Central memory CD8-positive, alpha-beta T cell (primary cell): ENCODE measurements at places on chromosomes 12 and 14.
A peak's percentile ranks its signal among the peaks of the same experiment; 100 is the strongest.

DNA sequence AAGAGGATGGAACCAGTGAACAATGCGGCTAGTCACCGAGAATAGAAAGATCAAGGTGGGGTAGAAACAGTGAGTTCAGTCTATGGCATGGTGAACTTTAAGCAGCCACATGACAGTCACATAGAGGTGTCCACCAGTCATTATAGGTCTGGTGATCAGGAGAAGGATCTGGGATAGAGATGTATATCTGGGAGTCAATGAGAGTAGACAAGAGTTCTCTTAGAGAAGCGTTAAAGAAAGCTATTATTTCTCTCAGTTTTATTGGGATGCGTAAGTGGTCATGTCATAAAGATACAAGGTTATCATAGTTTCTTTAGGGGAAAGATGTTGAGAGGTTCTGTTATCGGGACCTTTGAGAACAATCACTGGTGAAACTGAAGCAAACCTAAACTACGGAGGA lies 136.1 kb upstream of the SLC38A2 start:
- H3K4me3 ChIP-seq = no peak overlapping the region
- H3K36me3 ChIP-seq = peaks cover 2% of the 10 kb centered on the region
- no peak overlapping the region for H3K27ac ChIP-seq
- no peak for DNase-seq
- H3K27me3 ChIP-seq = no peaks in the 10 kb centered on the region
- H3K4me1 ChIP-seq = peaks cover 17% of the 10 kb centered on the region

DNA sequence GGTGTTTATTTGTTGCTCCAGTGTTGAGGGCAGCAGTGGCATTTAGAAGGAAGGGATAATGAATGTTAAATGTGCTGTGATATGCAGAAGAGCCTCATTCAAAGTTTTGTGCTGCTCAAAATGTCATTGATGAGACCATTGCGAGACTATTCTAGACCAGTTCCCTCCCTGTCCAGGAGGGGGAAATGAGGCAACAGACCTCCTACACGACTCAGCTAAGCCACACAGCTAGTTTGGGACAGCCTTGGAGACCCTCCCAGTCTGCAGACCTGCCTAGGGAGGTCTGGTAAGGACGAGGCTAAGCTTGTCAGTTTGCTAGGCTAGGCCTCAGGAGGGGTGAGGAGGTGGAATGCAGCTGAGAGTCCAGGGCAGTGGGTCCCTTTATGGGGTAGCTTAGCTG lies 116.0 kb downstream of the NRXN3 start:
- H3K27ac ChIP-seq = no peak overlapping the region
- H3K36me3 ChIP-seq = no peaks in the 10 kb centered on the region
- no peak for DNase-seq
- peaks cover 17% of the 10 kb centered on the region for H3K27me3 ChIP-seq

- H3K27me3 ChIP-seq = no peaks in the 10 kb centered on the region
- H3K4me1 ChIP-seq = no peaks in the 10 kb centered on the region
- no peak overlapping the region for H3K4me3 ChIP-seq
- no peak overlapping the region for H3K27ac ChIP-seq
- H3K36me3 ChIP-seq = peaks cover 4% of the 10 kb centered on the region
These were observed 161.9 kb downstream of the ANO6 start for GRCh38 chr12:45377815-45378214.

- DNase-seq = no peak
- no peak overlapping the region for H3K27ac ChIP-seq
- peaks cover 1% of the 10 kb centered on the region for H3K36me3 ChIP-seq
- H3K27me3 ChIP-seq = no peaks in the 10 kb centered on the region
- peaks cover 21% of the 10 kb centered on the region for H3K4me1 ChIP-seq
These were observed 82.9 kb downstream of the CHGA start for GRCh38 chr14:93005838-93006237.

DNA sequence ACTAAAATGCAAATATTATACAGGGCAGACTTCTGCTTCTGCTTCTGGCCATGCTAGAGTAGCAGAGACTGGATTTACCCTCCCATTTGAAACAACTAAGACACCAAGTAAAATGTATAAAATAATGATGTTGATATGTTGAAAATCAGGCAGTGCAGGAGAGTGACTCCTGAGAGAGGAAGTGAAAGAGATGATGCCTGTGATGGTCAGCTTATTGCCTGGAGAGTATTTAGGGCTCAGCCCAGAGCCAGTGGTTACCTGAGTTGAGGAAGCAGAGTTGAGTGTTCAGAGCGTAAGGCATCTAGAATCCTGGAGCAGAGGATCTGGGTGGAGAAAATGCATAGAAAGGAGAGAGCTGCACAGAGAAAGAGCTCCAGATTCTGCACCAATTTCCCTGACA lies 131.8 kb upstream of the C14orf180 start:
- no peak overlapping the region for H3K27ac ChIP-seq
- DNase-seq = no peak
- peaks cover 2% of the 10 kb centered on the region for H3K36me3 ChIP-seq
- H3K4me1 ChIP-seq = no peaks in the 10 kb centered on the region

GRCh38 chr14:73759714-73760597 lies 45.8 kb upstream of the PNMA1 start:
- peak overlapping the region; percentile 98 for H3K27ac ChIP-seq
- peak overlapping the region; percentile 89 for H3K4me3 ChIP-seq

DNA sequence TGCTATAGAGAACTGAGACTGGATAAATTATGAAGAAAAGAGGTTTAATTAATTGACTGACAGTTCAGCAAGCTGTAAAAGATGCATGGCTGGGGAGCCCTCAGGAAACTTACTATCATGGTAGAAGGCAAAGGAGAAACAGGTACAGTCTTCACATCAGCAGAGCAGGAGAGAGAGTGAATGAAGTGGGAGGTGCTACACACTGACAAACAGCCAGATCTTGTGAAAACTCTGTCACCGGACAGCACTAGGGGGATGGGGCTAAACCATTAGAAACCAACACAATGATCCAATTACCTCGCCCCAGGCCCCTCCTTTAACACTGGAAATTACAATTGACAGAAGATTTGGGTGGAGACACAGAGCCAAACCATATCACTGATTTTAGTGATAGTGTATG lies 682.4 kb downstream of the SLC16A7 start:
- H3K27me3 ChIP-seq = no peaks in the 10 kb centered on the region
- H3K4me3 ChIP-seq = no peak overlapping the region
- H3K36me3 ChIP-seq = no peaks in the 10 kb centered on the region
- H3K27ac ChIP-seq = no peak overlapping the region
- no peak for DNase-seq

GRCh38 chr14:86357119-86357518 lies 827.2 kb downstream of the FLRT2 start:
- H3K27ac ChIP-seq = no peak overlapping the region
- no peak overlapping the region for H3K4me3 ChIP-seq
- no peak for DNase-seq
- no peaks in the 10 kb centered on the region for H3K27me3 ChIP-seq

DNA sequence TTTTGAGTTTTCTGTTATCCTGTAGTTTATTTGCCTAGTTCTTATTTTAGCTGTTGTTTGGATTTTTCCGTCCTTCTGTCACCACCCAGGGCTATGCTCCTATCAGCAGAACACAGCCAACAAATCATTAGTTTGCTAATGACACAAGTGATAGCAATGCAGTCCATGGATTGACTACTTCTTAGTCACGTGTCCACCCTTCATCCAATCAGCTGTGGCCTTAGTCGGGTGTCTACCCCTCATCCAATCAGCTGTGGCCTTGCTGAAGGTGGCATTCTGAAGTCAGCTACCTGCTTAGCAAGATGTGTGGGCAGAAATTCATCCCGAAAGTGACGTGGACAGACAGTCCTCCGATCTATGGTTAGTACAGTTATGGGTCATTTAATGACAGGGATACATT lies 182.3 kb downstream of the GALC start:
- no peaks in the 10 kb centered on the region for H3K4me1 ChIP-seq
- no peak for DNase-seq
- H3K4me3 ChIP-seq = no peak overlapping the region
- H3K27me3 ChIP-seq = peaks cover 36% of the 10 kb centered on the region

GRCh38 chr14:77603654-77604255 lies 12.7 kb downstream of the SPTLC2 start:
- peaks cover 65% of the 10 kb centered on the region for H3K4me1 ChIP-seq
- peaks cover 6% of the 10 kb centered on the region for H3K36me3 ChIP-seq
- H3K4me3 ChIP-seq = no peak overlapping the region
- H3K27ac ChIP-seq = no peak overlapping the region
- DNase-seq = no peak

DNA sequence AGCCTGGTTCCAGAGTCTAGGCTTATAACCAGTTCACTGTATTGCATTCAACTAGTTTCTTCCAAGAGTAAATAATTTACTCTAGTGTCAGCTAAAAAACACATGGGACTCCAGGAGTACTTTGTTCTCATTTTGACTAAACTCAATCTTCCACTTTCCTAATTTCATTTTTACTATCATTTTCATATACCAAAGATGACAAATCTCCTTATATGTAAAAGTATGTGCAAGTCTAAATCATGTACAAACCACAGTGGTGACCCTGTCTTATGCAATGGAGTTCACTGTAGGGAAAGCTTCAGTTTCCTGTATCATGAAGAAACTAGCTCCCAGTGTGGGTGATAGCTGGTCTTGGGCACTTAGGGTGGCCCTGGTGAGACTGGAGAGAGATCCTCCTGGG lies 151.6 kb downstream of the HELB start:
- peaks cover 36% of the 10 kb centered on the region for H3K27me3 ChIP-seq
- no peaks in the 10 kb centered on the region for H3K4me1 ChIP-seq
- no peak overlapping the region for H3K27ac ChIP-seq
- no peak overlapping the region for H3K4me3 ChIP-seq
- no peak for DNase-seq

DNA sequence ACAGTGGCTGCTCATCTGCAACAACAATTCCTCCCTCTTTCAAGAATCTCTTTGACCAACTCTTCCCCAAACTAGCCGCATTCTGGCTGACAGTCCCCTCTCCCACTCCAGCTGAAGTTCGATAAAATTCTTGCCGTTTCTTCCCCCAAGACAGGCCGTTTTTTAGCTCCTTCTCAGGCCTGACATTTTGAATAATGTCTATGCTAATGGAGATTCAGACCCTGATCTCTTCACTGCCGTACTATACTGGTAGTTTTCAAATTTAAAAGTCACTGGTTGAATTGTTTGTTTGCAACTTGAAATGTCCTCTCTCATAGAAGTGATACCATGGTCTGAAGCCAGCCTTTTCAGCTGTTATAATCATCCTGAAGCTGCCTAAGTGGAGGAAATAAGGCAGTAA lies 65.9 kb upstream of the AMN1 start:
- peaks cover 55% of the 10 kb centered on the region for H3K4me1 ChIP-seq
- no peak overlapping the region for H3K27ac ChIP-seq
- H3K27me3 ChIP-seq = no peaks in the 10 kb centered on the region
- no peak for DNase-seq

DNA sequence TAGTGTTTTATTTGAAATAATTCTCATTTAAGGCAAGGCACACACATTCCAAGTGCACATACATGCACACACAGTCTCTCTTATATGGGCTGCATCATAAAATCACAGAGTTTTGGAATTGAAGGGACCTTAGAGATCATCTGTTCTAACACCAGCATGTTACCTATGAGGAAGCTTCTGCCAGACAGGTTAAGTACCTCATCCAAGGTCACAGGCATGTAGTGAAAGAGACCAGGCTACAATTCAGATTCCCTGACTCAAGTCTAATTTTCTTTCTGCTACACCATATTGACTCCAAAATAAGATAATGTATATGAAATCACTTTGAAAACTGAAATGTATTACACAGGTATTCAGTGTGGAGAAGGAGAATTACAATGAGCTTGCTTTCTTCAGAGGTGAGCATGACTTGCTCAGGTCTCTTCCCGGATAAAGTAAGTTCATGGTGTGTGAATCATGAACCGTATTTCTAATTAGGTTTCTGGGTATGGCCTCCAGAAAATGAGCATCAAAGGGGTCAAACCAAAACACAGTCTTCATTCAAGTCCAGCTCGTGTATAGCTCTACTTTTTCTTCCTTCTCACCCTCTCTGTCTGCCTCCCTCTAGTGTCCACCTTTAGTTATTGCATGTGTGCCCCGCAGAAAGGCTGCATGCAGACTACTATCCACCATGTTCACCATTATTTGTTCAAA lies 411.9 kb downstream of the FUT8 start:
- DNase-seq = peak; percentile 45
- no peak overlapping the region for H3K27ac ChIP-seq
- peaks cover 8% of the 10 kb centered on the region for H3K4me1 ChIP-seq

- no peaks in the 10 kb centered on the region for H3K4me1 ChIP-seq
- H3K27ac ChIP-seq = no peak overlapping the region
- no peak for DNase-seq
- H3K36me3 ChIP-seq = peaks cover 3% of the 10 kb centered on the region
These were observed 63.2 kb downstream of the AMN start for GRCh38 chr14:102985665-102986064.

- peaks cover 1% of the 10 kb centered on the region for H3K36me3 ChIP-seq
- no peak for DNase-seq
- no peak overlapping the region for H3K4me3 ChIP-seq
- no peak overlapping the region for H3K27ac ChIP-seq
- no peaks in the 10 kb centered on the region for H3K27me3 ChIP-seq
- H3K4me1 ChIP-seq = no peaks in the 10 kb centered on the region
These were observed 580.0 kb downstream of the DIO2 start for GRCh38 chr14:79631276-79631675.

GRCh38 chr14:41960281-41960680 lies 353.6 kb downstream of the LRFN5 start:
- no peaks in the 10 kb centered on the region for H3K27me3 ChIP-seq
- no peak for DNase-seq
- peaks cover under 1% of the 10 kb centered on the region for H3K36me3 ChIP-seq
- no peak overlapping the region for H3K4me3 ChIP-seq

DNA sequence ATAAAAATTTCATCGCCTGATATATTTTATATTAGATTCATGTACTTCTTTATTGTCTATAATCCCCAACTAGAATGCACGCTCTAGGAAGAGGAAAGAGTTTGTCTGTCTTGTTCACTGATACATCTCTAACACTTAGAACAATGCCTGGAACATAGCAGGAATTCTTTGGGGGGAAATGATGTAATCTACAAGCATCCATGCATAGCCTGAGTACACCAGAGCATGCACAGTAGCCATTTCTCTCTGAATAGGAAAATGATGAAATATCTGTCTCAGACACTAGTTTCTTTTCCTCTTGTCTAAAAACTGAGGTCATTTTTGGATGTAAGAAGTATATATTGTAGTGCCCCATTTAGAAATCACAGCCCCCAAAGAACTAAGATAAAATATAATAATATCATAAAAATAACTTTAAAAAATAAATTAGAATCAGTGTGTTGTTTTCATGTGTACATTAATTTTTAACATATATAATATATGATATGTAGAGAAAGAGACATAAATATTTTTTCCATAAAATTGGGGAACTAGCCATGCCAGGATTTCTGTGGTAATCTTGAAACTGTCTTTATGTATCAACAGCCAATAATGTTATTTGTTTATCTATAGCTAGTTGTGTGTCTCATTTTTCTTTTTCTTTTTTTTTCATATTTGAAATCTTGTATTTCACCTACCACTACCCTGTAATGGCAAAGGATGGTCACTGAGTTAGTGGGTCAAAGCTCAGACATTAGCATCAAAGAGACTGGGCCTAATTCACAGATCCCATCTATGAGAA lies 155.6 kb upstream of the TMCC3 start:
- no peaks in the 10 kb centered on the region for H3K4me1 ChIP-seq
- DNase-seq = no peak
- peaks cover 19% of the 10 kb centered on the region for H3K27me3 ChIP-seq
- peaks cover 2% of the 10 kb centered on the region for H3K36me3 ChIP-seq

- H3K36me3 ChIP-seq = no peaks in the 10 kb centered on the region
- H3K4me1 ChIP-seq = peaks cover 5% of the 10 kb centered on the region
- no peak overlapping the region for H3K27ac ChIP-seq
These were observed 44.5 kb downstream of the ASCL4 start for GRCh38 chr12:107818984-107819383.
